Nephron progenitor cell (in vitro differentiated cells): ENCODE measurements at places on chromosomes 6 and 20.

- no peak for DNase-seq
Observed at GRCh38 chr6:150310539-150310938, 58.3 kb upstream of the IYD start.

GRCh38 chr20:25339608-25340007, 51.0 kb downstream of the ABHD12 start:
- DNase-seq = no peak

DNA sequence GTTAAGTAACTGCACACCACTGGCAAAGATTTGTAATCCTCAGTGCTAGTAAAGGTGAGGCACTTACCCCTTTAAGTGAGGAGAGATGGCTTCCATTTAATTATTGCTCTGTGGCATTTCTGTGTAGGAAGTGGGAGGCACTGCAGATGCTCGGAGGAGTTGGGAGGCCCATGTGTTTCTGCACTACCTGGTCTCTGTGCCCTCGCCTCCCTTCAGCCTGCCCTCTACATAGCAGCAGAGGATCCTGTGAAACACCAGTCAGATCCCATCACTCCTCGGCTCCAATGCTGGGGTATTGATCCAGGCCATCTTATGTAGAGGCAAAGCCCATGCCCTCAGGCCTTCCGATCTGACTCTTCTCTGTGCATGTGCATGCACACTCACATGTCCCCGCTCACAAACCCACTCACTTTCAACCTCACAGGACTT, 67.0 kb downstream of the SLX4IP start:
- no peak for DNase-seq

- no peak for DNase-seq
Observed at GRCh38 chr6:143000811-143001210, 55.8 kb upstream of the HIVEP2 start.

- DNase-seq = no peak
Observed at GRCh38 chr6:131460614-131461000, 112.4 kb upstream of the ARG1 start.

GRCh38 chr6:92708945-92709344, 710.4 kb downstream of the EPHA7 start:
- no peak for DNase-seq

DNA sequence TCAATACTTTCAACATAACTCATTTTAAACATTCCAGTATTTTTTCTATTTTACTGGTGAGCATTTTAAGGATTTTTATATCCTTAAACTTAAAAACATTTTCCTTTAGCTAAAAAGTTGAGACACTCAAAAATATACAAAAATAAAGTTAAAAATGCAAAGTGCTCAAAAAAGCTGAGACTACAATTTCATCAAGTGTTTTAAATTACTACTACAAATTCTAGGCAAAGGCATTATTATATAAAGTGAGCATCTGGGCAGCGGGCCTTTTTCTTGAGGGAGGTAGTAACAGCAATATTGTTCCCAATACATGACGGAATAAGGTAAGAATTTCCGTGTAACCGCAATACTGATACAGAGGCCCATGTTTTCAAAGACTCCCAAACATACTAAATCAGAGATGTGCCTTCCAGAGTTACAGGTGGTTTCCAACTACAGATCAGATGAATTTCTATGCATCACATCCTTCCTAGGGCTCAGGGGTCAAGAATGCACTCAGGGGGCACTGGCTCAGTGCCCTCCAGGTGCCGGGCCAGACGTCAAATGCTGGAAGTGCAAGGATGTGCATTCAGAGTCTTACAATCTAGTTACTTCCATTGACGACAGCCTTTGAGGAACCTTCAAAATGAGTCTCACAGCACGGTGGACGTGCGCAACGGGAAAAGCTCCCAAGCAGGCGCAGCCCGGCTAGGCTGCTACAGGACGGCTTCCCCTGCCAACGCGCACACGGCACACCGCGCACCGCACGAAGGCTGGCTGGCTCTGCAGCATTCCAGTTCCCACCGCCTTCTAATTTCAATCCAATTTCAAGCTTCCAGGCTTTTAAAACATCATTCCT, 1.7 kb downstream of the PHF10 start:
- peak; percentile 44 for DNase-seq

GRCh38 chr20:59276938-59277337, 23.5 kb upstream of the EDN3 start:
- DNase-seq = no peak

GRCh38 chr6:83707829-83708545, 914 bp downstream of the SNAP91 start:
- DNase-seq = peak; percentile 45

- DNase-seq = no peak
Observed at GRCh38 chr6:163996491-163996890, 582.0 kb downstream of the QKI start.

- no peak for DNase-seq
Observed at GRCh38 chr6:19472153-19472552, 365.0 kb upstream of the ID4 start.

GRCh38 chr6:10451394-10451793, 36.5 kb upstream of the TFAP2A start:
- no peak for DNase-seq

- no peak for DNase-seq
Observed at GRCh38 chr6:84193114-84193708, 34.2 kb downstream of the CEP162 start.

DNA sequence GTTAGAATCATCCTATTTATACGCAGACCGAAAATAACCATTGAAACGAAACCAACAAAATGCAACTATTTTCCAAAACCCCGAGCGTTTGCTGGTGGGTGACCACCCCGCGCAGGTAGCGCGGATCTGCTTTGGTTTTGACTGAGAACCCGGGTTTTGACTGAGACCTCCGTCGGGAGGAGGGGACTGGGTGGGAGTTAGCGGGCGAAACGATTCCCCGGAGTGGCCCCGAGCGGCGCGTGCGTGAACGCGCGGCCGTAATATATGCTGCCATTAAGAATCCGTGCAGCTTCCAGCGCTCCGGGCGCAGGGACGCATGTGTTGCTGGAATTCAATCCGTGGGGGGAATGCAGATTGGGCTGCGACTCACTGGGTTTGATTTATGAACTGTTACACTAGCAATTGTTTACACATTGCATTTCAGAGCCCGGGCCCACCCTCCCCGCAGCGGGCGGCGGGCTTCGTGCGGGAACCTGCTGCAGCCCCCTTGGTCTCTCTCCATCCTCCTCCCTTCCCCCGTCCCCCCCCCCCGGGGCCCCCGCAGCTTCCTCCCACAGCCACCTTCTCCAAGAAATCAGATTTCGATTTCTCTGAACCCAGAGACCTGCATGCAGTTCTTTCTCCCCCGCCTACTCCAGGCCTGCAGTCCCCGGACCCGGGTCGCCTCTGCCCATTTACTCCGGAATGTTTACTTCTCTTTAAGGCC, 9.9 kb downstream of the NRN1 start:
- peak; percentile 74 for DNase-seq

- DNase-seq = no peak
Observed at GRCh38 chr6:134814076-134814695, 135.7 kb downstream of the ALDH8A1 start.

DNA sequence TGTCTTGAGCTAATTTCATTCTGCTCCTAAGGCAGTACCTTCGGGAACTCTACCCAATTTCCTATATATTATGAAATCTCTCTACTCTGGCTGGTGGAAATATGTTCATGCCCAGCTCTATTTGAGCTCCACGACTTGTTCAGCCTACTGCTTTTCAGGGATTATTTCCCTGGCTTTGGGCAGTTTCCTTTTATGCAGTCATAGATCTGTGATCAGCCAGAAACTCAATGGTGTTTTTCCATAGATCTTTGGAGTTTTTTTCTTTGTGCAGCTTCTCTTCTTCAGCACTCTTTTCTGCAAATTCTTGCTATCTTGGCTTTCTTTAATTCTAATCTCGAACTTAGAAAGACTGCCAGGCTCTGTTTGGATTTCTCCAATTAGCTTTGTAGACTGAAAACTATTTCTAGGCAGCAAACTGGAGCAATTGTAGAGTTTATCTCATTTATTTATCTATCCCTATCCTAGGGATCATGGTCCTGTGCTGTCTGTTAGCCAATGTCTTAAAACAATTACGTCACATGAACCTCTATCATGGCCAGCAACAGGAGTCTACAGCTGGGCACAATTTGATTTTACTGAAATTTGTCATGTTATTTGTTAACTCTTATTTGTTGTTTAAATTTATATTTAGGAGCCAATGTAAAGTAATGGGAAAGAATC, 328.4 kb downstream of the BCKDHB start:
- DNase-seq = no peak

DNA sequence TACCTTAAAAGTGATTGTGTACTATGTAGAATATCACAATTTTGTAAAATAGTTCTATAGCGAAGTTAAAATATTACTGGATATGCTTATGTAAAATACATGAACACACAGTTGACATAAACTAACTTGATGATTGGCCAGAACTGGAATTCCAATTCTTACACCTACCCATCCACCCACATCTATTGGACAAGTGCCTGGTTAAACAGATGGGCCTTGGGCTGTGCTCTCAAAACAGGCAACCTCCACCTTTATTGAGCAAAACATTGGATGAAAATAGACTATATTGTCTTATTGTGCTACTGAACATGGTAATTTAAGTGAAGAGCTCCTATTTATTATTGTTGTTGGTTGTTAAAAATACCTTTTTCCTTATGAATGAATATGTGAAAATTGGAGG, 154.0 kb upstream of the FLRT3 start:
- DNase-seq = no peak

- DNase-seq = no peak
Observed at GRCh38 chr6:163533443-163533842, 118.9 kb downstream of the QKI start.

GRCh38 chr20:31713312-31714273, 9.1 kb downstream of the BCL2L1 start:
- no peak for DNase-seq

DNA sequence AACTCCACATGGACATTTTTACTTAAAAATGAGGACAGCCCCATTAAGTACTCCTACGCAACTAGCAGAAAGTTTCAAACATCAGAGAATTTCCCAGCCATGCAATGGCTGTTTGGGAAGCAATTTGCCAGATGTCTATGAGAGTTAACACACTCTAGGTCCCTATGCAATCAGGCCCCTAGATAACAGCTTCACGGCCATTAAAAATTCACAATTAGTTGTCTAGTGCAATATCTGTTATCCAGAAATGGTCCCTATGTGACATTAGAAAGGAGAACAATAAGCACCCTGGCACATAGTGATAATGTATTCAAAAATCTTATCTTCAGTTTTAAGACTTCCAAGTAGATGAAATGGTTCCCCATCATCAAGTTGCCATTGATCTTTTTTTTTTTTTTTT, 174.3 kb upstream of the NRSN1 start:
- DNase-seq = no peak

DNA sequence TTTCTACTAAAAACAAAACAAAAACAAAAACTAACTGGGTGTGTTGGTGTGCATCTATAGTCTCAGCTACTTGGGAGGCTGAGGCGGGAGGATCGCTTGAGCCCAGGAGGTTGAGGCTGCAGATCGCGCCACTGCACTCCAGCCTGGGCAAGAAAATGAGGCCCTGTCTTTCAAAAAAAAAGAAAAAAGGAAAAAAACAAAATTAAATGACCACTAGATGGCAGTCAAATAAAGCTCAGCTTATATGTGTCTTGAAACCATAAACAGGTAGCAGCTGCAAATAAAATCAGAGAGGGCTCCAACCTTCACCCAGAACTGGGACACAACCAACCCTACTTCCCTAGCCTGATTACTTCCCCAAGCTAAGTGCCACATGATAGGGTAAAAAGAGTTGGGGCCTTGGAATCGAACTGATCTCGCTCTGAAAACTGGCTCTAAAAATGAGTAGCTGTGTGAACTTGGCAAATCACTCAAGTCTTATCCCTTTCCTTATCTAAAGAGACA, 67.1 kb upstream of the ADGRF4 start:
- DNase-seq = peak; percentile 8

- no peak for DNase-seq
Observed at GRCh38 chr20:19433371-19434350, 221.2 kb downstream of the SLC24A3 start.

- no peak for DNase-seq
Observed at GRCh38 chr6:68635412-68635705, 277 bp downstream of the ADGRB3 start.

DNA sequence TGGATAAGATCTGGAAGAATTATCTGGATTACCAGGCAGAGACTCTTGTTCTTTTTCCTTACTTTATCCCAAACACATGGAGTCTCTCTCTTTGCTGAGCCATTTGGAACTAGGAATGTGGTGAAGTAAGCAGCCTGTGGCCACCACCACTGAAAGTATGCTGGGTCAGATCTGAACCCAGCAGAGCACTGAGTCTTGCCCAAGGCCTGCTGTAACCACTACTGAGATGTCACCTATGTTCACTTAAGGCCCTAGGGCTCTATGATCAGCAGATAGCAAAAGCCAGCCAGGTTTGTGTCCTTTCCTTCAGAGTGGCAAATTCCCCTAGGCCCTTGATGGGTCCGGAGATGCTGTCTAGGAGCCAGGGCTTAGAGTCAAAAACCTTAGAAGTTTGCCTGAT, 103.3 kb upstream of the PLN start:
- no peak for DNase-seq

DNA sequence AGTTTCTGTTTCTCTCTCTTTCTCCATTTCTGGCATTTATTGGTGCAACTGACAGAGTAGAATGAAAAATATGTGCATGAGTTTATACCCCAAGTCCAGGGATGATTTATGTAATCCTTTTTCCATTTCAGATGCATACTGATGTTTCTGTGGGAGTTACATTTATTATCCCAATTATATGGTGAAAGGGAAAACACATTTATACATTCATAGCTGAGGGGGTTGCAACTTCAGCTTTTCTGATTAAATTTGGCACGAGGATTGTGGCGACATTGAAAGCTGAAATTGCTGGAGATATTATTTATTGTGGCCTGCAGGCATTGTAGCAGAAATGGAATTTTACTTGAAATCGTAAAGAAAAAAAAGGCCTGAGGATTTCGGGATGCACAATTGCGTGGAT, 31.5 kb upstream of the FNDC1 start:
- no peak for DNase-seq

- no peak for DNase-seq
Observed at GRCh38 chr20:19512886-19513677, 245.0 kb upstream of the RIN2 start.

DNA sequence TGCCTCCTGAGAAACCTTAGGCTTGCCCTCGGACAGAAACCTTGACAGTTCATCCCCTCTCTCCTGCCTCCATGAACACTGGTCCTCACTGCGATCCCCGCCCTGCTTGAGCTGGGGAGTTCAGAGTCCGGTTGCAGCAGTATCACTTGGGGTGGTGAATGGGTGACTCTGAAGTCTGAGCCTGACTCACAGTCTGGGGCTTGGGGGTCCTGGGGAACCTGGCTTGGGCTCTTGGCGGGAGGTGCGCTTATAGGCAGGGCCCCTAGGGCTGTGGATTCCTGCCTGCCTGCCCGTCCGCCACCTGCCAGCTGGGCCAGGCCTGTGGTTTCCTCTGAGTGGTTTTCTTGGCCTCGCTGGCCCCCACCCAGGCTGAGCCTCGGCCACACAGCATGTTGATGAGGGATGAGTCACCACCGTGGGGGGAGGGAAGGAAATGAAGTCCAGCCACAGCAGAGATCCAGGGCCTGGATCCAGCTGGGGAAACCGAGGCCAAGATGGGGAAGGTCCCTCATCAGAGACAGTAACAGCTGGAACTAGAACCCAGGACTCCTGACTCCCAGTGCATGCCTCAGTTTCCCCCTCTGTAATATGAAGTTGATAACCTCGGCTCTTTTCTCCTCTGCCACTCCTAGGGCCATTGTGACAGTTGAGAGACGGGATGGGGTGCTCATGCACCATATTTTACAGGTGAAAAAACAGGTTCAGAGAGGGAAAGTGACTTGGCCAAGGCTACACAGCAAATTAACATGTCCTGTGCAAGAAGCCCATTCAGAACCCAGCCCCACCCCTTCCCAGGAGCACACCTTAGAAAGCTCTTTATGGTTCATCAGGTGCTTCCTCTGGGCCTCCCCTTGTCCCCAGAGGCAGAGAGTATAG, 9.2 kb downstream of the FOXS1 start:
- DNase-seq = no peak

- no peak for DNase-seq
Observed at GRCh38 chr6:144990784-144991183, 705.6 kb downstream of the UTRN start.
